Stimulated activated CD8-positive, alpha-beta memory T cell treated with anti-CD3 and anti-CD28 coated beads, Interleukin-2, amount 100 ng/mL, for 1 hour (primary cell): ENCODE measurements at places on chromosomes 5 and 9.

DNA sequence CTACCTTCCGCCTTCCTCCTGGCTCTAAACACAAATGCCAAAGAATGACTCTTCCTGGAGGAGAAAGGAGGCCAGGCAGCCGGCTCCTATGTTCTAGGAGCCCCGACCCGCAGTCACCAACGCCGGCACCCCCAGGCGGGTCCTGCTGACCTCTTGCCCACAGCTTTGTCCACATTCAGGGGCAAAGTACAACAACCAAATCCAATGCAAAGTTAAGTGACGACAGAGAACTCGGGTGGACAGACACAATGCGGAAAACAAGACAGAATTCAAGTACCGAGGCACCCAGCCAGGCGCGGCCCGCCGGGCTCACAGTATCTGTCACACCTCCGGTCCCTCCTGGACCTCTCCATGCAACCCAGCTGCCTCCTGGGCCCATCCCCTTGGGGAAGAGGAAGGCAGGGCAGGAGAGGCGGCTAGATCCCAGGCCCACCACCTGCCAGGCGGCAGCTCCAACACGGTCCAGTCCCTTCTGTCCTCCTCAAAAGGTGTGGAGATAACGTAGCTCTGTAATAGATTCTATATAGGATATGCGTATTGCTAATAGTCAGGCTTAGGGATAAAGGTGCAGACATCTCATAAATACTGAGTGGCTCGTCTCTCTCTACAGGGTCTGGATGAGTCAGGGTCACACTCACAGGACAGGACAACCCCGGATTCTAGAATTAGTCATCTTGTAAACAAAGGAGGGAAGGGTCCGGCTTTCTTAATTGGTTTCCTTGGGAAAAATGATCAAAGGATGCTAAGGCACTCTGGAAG lies 46.9 kb upstream of the UBAC1 start:
- no peak for DNase-seq

GRCh38 chr9:71681104-71681707 lies 87.1 kb downstream of the CEMIP2 start:
- no peak for DNase-seq

DNA sequence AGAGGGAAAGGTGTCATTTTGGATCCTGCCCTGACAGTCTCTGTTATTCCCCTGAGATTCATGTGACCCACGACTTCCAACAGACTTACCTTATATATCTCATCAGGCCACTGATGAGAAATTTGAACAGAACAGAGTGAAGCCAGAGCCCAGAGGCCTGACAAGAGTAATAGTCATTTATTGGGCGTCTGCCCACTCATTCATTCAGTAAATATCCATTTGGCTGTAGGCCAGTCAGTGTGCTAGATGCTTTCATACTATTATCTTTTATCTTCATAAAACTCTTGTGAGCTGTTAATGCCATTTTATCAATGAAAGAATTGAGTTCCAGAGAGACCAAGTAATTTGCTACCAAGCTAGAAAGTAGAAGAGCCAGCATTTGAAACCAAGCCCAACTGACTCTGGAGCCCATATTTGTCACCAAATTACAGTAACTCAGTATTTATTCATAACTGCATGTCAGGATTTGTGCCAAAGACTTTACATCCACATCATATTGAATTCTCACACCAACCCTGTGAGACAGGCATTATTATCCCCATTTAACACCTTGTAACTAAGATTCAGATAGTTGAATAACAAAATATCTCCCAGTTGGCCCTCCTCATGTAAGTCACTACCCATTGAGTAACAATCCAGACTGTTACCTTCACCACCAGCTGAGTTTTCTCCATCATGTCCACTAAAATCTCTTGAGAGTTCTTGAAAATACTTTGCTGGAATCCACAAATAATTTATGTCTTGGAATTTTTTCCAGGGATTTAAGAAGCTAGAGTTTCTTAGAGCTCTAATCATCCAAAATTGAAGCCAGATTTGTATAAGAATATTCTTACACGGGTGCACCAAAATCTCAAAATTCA lies 2.5 kb downstream of the PTPDC1 start:
- no peak for DNase-seq

GRCh38 chr9:15524845-15525455 lies 14.2 kb upstream of the PSIP1 start:
- DNase-seq, result no peak

- DNase-seq, result no peak
Observed at GRCh38 chr9:95130484-95130883, 187.0 kb downstream of the FANCC start.

GRCh38 chr5:60826653-60827052 lies 17.4 kb downstream of the ELOVL7 start:
- DNase-seq, result no peak
